ENCODE measurements at places on chromosomes 5 and 9.

- DNase-seq: no peak
Measured at GRCh38 chr5:107676702-107677101, 6.0 kb upstream of the EFNA5 start.

DNA sequence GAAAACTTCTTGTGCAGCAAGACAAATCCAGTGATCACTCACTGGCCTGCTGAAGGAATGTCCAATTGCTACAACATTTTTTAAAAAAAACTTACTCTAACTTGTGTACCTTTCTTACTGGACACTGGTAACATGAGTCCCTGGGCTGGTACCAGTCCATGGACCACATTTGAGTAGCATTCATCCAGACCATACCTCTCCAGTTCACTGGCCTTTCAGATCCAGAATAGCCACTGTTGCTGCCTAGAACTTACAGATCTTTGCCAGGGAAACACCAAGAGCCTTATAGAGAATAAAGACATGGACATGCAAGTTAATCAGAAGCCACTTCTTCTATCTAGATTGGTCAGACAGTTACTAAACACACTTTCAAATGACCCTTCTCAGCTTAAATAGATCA lies 185.3 kb downstream of the TLE4 start:
- no peak for DNase-seq

DNA sequence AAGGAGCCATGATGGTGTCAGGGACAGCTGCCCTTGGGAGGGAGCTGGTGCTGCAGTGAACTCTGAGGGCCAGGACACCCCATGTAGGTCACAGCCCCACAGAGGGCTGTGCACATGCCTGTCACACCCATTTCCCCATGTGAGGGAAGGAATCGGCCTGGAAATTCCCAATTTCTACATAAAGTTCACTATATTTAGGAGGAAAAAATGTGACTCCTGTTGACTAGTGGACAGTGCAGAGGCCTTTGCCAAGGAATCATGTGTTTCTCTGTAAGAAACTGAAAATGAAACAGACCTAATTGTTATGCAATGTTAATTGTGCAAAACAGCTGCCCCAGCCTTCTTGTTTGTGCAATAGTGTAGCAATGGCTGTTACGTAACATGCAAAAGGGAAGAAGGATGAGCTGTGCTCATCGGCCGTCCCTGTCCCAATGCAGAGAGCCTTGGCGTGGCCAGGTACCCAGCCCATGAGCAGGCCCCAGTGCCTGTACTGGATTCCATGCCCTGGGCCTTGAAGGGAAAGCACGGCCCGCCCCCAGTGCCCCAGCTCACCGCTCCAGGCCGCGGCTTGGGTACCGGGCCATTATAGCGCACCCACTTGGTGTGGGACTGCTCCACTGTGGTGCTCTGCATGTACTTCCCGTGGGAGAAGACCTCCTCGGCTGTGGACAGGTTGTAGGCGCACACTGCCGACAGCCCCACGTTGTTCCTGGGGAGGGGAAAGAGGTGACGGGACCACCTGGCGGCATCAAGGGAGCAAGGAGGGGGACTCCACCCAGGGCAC lies 70.0 kb downstream of the SECISBP2 start:
- DNase-seq: peak; percentile 36

- DNase-seq: no peak
Measured at GRCh38 chr5:100186181-100186580, 349.0 kb upstream of the FAM174A start.

DNA sequence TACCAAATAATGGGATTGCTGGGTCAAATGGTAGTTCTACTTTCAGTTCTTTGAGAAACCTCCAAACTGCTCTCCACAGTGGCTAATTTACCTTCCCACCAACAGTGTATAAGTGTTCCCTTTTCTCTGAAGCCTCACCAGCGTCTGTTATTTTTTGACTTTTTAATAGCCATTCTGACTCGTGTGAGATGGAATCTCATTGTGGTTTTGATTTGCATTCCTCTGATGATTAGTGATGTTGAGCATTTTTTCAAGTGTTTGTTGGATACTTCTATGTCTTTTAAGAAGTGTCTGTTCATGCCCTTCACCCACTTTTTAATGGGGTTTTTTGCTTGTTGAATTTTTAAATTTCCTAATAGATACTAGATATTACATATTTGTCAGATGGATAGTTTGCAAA lies 28.4 kb upstream of the SUSD1 start:
- no peak for DNase-seq

- DNase-seq: no peak
Measured at GRCh38 chr9:121296213-121297127, 28.5 kb downstream of the GSN start.

DNA sequence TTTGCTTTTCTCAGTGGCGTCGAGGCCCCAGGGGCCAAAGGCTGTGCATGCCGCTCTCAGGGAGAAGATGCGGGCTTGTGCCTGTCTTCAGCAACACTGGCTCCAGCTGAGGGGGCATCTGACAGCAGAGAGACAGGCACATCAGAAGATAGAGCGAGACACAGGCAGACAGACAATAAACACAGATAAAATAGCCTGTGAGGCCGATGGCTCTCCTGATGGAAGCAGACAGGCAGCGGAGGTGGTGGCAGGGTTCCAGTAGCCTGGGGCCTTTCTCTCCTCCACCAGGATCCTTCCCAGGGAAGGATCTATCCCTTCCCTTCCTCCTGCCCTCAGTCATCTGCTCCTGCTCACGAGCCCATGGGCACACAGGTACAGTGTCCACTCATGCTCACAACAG lies 16.6 kb upstream of the UNC5A start:
- DNase-seq: no peak

- DNase-seq: no peak
Measured at GRCh38 chr9:91247278-91247677, 114.4 kb downstream of the AUH start.

DNA sequence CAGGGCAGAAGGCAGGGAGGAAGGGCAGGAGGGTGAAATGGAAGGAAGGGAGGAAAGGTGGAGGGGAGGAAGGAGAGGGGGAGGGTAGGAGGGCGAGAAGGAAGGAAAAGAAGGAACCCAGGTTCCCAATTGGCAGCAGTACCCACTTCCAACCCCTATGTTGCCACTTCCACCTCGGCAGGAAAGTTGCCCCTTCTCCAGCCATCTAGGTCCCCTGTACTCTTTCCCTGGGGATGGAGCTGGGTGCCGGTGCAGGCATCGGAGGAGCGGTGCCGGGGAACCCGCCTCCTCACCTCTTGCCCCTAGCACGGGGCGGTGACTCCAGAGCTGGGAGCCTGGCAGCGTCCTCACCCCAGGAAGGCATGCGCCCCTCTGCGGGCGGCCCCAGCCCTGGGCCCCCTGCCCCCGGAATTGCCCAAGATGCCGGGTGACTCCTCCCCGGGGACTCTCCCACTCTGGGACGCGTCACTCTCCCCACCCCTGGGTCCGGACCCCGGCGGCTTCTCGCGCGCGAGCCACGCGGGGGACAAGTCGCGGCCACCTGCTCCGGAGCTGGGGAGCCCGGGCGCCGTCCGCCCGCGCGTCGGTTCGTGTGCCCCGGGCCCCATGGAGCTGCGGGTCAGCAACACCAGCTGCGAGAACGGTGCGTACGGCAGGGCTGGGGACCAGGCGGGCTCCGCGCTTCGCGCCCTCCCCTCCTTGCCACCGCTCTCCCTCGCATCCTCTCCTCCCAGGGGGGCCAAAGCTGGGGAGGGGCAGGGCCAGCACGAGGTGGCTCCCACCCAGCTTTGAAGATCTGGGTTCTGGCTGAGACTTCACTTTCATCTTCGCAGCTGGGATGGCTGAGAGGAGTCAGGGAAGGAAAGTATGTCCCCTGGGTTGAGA lies at the start of gene NIPAL4:
Gene NIPAL4 (plus strand): TSS at position 499 of the 885 bp plus-strand sequence. CDS start 108 bp downstream, at position 607.
- DNase-seq: peak; percentile 65

DNA sequence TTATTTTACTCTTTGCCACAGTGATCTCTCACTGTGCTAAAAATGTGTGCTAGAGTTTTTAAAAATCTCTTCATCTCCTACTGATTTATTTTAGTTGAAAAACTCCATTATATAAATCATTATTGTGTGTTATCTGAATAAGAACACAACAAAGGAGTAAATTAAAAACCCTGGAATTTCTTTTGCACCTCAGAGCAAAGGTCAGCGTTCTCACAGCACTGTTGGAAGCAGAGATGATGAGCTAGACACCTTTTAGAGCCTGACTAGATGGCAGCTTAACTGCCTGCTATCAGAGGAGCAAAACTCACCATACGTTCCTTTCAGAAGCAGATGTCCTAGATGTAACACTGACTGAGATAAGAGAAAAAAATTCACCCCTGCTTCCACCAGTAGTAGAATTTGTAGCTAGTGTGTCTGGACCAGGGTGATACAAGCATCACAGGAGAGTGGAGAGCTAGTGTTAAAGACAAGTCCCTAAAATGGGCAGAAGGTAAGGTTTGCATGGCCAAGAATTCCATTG lies 147.1 kb downstream of the ENTREP1 start:
- no peak for DNase-seq

GRCh38 chr5:111747337-111747736 lies 9.7 kb downstream of the NREP start:
- DNase-seq: no peak

DNA sequence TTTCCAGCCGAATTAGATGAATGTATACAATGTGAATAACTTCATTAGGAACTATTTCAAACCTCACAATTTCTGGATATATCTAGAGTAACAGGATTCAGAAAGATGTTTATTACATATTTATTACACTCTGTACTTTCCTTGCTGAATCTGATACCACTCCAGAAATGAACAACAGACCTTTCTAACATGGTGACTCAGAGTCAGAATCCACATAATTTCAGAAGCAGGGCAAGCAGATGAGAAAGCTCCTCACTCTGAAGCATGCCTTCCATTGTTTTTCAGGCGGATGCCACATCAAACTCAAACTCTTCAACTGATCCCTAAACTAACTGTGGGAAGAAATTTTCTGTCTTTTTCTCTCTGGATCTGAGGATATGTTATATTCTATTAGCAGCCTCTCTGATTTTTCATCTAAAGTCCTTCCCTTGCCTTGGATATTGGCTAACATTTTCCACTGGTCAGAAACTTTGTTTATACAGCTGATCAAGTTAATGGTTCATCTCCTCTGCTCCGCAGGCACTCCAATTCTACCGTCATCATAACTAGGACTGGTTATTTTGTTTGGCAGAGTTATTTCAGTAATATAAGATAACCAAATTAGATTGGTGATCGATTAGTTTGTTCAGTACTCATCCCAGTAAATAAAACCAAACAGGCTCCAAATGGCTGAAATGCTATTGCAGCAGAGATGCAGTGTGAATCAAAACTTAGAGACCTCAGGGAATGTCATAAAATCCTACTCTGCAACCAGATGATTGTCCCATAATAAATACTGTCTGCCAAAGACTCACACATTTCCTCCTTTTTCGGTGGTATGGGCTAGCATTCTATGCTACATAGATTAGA lies 556.0 kb downstream of the EBF1 start:
- DNase-seq: no peak

DNA sequence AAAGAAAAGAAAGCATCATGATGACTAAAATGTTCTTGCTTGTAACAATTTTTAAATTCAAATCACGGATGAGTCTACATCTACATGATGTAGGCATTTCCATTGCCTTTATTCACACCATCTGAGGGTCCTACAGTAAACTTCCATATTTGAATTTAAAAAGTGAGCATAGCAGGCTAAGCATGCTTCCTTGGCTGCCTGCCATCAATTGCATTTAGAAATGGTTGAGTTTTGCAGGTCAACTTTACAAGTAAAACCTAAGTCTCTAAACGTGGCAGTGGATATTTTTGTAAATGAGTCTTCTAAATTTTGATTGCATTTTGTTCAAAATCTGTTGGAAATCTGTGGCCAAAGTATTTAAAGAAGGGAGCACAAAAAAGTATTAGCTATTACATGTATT lies 136.5 kb upstream of the PTCH1 start:
- no peak for DNase-seq

- DNase-seq: no peak
Measured at GRCh38 chr9:20996809-20997208, 34.6 kb downstream of the HACD4 start.

DNA sequence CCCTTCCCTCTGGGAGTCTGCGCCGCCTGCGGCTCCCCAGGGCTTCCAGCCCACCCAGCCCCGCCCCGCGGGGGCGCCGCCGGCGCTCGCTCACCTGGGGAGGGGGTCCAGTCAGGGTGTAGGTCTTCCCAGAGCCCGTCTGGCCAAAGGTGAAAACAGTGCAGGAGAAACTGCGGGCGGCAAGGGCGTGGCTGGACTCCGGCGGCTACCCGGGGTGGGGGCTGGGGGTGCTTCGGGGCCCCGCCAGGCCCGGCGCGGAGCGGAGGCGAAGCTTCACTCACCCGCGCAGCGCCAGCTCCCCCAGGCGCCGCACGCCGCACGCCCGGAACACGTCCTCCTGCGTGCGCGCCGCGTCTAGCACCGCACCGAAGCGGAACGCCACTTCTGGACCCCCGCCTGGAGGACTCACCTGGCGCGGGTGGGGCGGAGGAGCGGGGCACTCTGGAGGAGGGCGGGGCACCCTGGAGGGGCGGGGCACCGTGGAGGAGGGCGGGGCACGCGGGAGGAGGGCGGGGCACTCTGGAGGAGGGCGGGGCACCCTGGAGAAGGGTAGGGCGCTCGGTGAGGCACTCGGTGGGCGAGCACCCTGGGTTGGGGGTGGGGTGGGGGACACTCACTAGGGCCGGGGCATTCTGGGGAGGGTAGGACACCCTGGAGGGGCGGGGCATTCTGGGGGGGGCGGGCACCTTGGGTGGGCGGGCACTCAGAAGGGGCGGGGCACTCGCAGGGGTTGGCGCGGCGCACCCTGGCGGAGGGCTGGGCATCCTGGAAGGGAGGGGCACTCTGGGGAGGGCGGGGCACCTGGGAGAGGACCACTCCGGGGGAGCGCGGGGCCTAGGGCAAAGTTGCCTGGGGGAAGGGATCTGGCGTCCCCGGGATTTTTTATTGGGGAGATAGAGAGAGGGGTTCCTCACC lies 814 bp downstream of the KIF12 start:
- no peak for DNase-seq

DNA sequence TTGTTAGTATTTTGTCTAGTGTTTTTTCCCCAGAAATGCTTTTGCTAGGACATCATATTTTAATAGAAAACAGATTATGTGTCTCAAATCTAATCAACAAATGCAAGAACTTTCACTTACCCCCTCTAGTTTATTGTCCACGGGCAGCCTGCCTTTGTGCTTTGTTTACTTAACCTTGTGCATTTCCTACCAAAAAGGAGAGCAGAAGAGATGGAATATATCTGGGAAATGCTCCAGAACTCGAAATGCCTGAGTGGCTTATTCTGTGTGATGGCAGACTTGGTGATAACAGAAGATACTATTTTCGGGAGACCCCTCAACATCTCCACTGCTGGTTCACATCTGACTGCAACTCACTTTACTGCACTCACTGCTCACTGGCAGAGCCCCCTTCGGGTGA lies 33.3 kb upstream of the SPDL1 start:
- DNase-seq: no peak

- DNase-seq: no peak
Measured at GRCh38 chr9:131981116-131981776, 98.4 kb downstream of the MED27 start.

- no peak for DNase-seq
Measured at GRCh38 chr9:79573412-79573923, 1.7 kb downstream of the TLE4 start.

GRCh38 chr5:74490814-74491213 lies 149.7 kb downstream of the ENC1 start:
- no peak for DNase-seq

GRCh38 chr5:39774605-39775004 lies 349.8 kb upstream of the DAB2 start:
- DNase-seq: no peak

All from heart left ventricle (tissue), 16 donors.